ENCODE measurements at places on chromosomes 4 and X. TPM values are rescaled to one million over a fixed set of nuclear protein-coding genes. Genes with fewer than 3 reads are reported as not detected.

Gene RTL9
- 0.18 TPM for total RNA-seq

Gene JADE3
- total RNA-seq: 17.6 TPM

Gene DMP1
- not detected for total RNA-seq

Gene HTN3
- not detected for total RNA-seq

Gene HDX
- total RNA-seq: 7.8 TPM

Gene GUCY1A1
- 80.2 TPM for total RNA-seq

Gene IQSEC2
- 11.4 TPM for total RNA-seq

Gene ADH7
- not detected for total RNA-seq

Gene MAGEA10
- total RNA-seq: not detected

Gene ZNF182
- total RNA-seq: 6.5 TPM

Gene BEX5
- total RNA-seq: 3.3 TPM

Gene BBS12
- 10.4 TPM for total RNA-seq

Gene GAGE2A
- total RNA-seq: not detected

Data from metanephros (tissue), 2 donors.